ENCODE measurements at places on chromosomes 1 and 21. TPM values are rescaled to one million over a fixed set of nuclear protein-coding genes. Genes with fewer than 3 reads are reported as not detected.

- DNase-seq: no peak
Observed at GRCh38 chr1:178150610-178151009, 56.7 kb downstream of the RASAL2 start.

DNA sequence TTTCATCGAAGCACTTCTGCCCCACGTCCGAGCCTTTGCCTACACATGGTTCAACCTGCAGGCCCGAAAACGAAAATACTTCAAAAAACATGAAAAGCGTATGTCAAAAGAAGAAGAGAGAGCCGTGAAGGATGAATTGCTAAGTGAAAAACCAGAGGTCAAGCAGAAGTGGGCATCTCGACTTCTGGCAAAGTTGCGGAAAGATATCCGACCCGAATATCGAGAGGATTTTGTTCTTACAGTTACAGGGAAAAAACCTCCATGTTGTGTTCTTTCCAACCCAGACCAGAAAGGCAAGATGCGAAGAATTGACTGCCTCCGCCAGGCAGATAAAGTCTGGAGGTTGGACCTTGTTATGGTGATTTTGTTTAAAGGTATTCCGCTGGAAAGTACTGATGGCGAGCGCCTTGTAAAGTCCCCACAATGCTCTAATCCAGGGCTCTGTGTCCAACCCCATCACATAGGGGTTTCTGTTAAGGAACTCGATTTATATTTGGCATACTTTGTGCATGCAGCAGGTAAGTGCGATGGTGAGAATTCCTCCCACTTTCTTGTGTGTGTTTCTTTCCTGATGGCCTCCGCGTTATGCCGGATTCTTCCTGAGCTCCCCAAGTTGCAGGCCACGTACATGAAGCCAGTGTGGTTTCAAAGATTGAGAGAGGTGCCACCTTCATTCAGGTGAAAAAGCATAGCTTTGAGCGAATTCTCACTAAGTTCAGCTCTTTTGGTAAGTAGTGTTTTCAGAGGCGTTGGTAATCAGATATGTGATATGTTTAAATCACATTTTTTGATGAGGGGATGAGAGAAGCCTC, 6.0 kb downstream of the NFIA start:
- DNase-seq: no peak

DNA sequence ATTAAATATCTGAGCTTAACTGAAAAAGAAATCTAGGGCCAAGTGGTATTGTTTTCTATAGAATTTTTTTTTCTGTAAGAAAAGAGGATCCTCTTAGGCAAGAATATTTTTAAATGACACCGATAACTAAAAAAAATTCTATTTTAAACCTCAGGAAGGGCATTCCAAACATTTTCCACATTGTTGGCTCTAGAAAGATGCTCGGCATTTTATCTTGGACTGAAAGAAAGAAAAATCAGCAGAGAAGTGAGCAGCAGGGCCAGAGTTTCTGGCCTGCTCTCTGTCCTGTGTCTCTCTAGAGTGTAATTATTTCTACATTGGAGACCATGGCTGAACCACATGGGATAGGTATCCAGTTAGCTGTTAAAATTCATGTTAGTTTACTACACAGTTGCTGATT, 192.5 kb upstream of the GREM2 start:
- DNase-seq: no peak

Gene TLCD4
- total RNA-seq: 52.1 TPM

DNA sequence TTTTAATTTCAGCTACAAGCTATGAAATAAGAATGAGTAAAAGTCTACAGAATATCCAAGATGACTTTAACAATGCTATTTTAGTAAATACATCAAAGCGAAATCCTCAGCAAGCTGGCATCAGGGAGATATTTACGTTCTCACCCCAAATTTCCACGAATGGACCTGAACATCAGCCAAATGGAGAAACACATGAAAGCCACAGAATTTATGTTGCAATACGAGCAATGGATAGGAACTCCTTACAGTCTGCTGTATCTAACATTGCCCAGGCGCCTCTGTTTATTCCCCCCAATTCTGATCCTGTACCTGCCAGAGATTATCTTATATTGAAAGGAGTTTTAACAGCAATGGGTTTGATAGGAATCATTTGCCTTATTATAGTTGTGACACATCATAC, 13.7 kb upstream of the CLCA1 start:
- no peak for DNase-seq

- DNase-seq: no peak
Observed at GRCh38 chr1:22855668-22856606, 116.7 kb downstream of the LACTBL1 start.

DNA sequence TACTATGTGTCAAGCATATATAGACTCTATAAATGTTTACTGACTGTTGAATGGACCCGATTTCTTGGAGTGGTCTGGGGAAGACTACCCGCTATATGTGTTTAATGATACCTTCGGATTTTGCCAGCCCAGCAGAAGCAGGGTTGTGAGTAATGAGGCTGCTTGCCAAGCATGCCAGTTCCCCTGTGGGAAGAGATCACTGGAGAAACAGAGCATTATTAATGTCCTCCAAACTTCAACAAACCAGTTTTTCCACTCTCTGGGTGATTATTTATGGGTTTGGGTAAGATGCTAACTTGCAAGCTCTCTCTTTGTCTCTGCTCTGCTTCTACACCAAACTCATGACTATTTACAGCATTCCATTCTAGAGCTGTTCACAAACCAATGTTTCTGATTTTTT, 25.1 kb upstream of the PHGDH start:
- DNase-seq: peak; percentile 46

- no peak for DNase-seq
Observed at GRCh38 chr1:70420320-70420719, 9.3 kb downstream of the CTH start.

DNA sequence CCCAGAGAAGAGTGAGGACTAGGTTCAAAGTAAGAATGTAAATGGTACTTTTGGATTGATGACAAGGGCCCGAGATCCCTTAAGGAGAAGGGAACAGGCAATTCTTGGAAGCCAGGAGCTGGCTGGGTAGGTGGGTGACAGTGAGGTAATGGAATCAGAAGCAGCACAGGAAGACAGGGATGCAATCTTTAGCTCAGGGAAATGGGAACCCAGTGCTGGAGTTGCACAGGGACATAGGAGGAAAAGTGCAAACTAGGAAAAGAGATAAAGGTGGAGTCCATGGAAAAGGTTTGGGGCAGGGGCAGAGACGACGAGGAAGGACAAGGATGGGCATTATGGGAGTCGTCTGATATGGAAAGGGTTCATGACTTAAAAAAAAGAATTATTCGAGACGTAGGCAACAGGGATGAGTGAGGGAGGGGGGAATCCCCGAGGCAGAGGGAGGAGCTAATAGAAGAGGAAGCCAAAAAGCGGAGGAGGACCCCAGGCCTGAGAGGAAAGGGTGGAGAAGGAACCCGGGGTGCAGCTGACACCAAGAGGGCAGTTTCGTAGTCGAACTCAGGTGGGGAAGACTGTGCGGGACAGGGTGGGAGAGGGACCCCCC, 495 bp downstream of the PI4KB start:
- peak; percentile 41 for DNase-seq

GRCh38 chr21:36169470-36170128, 13.0 kb downstream of the DOP1B start:
- no peak for DNase-seq

GRCh38 chr1:201344206-201345080, 33.0 kb downstream of the TNNT2 start:
- no peak for DNase-seq

Data from Calu3 (cell line).